ENCODE measurements at places on chromosomes 2 and 18. TPM values are rescaled to one million over a fixed set of nuclear protein-coding genes. Genes with fewer than 3 reads are reported as not detected.

The RPRD1A gene
- 39.1 TPM for polyA plus RNA-seq

The ALPI gene
- not detected for polyA plus RNA-seq

The ALKAL2 gene
- polyA plus RNA-seq, result 0.49 TPM

The LCT gene
- not detected for polyA plus RNA-seq

GRCh38 chr2:68293755-68294154 lies 26.0 kb downstream of the CNRIP1 start:
- DNase-seq, result no peak

GRCh38 chr2:38600921-38601455 lies 1.7 kb downstream of the HNRNPLL start:
- no peak for DNase-seq

DNA sequence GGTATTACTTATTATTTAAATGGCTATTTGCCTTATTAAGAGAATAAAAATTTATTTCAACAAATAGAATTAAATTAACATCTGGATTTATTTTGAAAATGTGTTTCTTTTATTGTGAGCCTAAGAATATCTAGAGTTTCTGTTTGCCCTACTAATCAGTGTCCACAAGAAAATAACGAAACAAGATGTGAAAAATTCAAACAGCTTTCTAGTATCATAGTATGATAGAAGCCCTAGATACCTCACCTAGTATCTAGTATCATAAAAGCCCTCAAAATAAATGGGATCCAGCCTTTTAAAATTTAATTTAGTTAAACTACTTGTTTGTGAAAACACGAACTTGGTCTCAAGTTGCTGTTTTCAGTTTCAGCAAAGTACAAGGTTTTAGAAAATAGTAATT lies 13.7 kb upstream of the SLC40A1 start:
- DNase-seq, result no peak

All from hindlimb muscle (tissue), 1 donor.